ENCODE measurements at places on chromosomes 16 and 17. TPM values are rescaled to one million over a fixed set of nuclear protein-coding genes. Genes with fewer than 3 reads are reported as not detected.

- no peak for DNase-seq
Measured at GRCh38 chr16:50722960-50723359, 18.9 kb upstream of the CYLD start.

DNA sequence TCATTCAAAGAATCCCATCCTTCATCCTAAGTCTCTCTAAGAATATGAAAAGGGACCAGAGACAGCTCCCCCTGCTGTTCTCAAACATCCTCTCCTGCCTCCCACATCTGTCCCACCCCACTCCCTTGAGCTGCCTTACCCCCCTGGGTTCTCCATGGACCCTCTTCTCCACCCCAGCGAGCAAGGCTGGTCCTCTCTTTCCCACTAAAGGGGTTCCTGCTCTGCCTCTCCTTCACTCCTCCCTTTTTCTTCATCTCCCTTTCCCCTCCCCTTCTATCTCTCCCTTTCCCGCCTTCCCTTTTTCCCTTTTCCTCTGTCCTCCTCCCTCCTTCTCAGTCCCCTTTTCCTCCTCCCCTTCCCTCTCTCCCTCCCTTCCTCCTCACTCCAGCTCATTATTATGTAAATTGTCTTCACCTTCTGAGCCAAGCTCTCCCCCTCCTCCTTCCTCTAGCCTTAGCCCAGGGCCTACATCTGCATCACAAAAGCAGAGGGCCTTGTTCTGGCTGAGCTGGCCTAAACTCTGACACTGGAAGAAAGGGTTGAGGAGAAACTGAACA is 90.0 kb downstream of the GNAO1 start:
- DNase-seq, result no peak

- no peak for DNase-seq
Measured at GRCh38 chr17:71184716-71185115, 936.1 kb upstream of the SOX9 start.

DNA sequence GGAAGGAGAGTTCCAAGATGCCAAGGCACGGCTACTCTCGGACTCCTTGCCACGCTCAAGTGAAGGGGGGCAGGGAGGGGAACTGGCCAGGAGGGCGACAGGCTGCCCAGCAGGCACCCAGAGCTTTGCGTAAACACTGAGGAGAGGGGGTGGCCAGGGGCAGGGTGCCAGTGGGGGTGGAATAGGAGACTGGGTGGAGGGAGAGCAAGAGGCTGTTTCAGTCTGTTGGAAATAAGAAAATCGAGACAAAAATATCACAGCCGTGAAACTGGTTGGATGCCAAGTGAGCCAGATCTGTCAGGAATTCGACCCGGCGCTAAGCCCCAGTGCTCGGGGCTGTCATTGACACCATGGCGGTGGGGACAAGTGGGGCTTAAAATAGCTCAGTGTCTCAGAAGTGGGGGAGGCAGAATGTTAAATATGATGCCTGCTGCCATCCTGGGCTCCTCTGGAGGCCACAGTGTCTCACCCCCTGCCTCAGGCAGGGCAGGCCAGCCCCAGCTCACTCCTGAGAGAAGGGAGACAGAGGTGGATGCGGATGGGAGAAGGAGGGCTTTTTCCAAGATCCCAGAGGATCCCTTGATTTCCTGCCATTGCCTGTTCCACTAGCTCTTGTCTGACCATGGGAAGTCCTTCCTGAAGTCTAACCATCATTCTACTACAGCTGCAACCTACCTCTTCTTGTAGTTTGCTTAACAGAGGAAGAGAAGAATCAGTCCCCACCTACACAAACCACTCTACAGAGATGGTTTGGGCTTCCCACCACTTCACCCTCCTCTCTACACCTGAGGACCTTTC is 9.5 kb downstream of the PNMT start:
- DNase-seq, result no peak

DNA sequence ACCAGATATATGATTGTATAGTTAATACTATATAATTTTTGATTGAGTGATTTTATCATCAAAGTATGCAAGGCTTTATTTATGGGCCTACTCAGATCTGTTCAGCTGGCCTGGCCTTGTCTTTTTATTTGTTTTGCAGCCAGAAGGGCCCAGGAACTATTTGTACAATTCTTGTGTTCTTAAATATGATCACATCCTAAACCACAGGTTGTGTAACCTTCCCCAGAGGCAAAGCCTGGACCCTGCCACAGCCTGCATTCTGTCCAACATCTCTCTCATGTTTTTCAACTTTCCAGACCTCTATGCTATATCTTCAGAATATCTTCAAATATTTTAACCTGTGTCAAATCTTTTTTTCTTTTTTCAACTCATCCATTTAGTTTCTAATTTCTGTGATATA is 410.4 kb upstream of the MON1B start:
- DNase-seq, result no peak

GRCh38 chr17:58541249-58541648 is 26.8 kb upstream of the MTMR4 start:
- no peak for DNase-seq

GRCh38 chr16:57736419-57737351 is 1.1 kb downstream of the KATNB1 start:
- no peak for DNase-seq

DNA sequence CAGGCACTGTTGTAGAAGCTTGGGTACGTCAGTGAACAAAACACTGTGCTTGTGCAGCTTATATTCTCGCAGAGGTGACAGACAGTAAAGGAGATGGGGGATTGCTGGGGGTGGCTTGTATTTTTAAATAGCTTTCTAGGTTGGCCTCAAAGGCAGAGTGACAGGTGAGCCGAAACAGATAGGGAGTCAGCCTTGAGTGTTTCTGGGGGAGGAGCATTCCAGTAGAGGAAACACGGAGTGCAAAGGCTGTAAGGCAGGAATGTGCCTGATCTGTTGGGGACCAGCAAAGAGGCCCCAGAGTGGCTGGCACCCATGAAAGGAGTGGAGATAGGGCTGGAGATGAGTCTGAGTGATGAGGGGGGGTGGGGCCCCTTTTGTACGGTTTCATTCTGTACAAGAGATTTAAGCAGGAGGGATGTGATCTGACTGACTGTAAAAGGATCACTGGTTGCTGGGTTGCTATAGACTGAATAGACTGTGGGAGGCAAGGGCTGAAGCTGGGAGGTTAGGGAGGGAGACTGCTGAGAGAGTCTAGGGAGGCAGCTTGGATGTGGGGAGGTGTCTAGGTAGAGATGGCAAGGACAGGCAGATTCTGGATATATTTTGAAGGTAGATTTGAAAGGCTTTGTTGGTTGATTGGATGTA is 15.2 kb downstream of the NUP93 start:
- no peak for DNase-seq

GRCh38 chr16:82629441-82630027 is 2.8 kb downstream of the CDH13 start:
- DNase-seq, result no peak

DNA sequence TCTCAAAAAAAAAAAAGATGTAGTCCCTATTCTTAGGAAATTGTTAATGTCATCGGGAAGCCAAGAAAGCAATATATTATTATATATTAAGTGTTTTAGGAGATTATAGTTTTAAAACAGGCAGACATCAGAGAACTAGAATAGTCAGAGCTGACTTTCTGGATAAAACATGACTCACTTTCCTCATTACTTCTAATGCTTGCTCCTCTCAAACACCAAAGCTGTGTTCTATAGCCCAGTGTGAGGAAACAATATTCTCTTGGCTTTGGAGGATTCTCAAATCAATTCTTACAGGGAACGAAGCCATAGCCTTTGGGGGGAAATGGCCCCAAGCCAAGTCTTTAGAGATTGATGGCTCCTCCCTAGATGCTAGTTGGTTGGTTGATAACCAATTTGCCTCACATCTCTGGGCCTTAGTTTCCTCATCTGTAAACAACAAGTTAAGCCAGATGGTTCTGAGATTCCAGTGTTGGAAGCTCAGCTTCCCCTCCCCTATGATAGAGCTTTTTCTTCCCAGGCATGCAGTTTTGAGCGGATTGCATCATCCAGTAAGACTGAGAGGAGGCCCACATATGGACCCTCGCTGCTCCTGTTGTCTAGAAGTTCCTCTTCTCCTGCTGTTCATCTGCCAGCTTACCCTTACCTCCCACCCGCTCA is 12.4 kb downstream of the NMT1 start:
- no peak for DNase-seq

DNA sequence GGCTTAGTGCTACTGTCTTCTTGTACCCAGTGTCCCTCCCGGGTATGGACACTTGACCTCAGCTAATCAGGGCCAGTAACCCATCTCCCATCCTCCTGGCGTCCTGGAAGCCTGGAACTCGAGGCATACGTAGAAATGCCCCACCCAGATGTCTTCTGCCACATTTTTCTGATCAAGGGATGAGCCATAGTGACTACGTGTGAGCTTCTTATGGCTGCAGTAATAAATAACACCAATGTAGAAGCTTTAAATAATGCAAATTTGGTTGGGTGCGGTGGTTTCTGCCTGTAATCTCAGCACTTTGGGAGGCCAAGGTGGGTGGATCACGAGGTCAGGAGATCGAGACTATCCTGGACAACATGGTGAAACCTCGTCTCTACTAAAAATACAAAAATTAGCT is 3.0 kb upstream of the KCNG4 start:
- DNase-seq, result no peak

DNA sequence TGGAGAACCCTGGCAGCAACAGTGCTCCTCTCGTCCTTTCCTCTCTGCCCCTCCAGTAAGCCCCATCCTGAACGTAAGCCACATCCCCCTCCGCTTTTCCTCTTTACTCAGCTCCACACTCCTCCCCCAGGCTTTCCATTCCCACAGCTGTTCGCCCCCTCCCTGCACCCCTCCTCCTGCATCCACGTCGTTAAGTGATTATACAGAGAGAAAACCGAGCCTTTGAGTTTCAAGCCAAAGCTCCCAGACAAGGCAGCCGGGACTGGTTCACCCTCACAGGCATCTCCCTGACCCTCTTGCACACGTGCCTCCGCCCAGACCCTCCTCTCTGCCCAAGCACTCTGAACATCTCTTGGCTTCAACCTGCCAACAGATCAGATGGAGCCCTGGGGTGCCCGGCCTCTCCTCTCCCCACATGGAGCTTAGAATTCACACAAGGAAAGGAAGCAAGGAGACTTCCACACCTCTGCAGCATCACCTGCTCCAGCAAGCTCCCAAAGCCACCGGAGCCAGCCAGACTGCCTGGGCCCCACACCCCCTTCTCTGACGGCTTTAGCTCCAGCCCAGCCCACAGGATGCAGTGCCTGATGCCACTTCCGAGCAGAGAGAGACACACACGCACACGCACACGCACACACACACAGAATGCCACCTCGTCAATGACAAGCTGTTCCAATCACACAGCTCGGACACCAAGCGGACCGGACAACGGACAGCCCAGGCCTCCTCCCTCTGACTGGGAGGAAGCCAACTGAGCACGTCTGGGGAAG is 99.9 kb upstream of the CCL2 start:
- no peak for DNase-seq

DNA sequence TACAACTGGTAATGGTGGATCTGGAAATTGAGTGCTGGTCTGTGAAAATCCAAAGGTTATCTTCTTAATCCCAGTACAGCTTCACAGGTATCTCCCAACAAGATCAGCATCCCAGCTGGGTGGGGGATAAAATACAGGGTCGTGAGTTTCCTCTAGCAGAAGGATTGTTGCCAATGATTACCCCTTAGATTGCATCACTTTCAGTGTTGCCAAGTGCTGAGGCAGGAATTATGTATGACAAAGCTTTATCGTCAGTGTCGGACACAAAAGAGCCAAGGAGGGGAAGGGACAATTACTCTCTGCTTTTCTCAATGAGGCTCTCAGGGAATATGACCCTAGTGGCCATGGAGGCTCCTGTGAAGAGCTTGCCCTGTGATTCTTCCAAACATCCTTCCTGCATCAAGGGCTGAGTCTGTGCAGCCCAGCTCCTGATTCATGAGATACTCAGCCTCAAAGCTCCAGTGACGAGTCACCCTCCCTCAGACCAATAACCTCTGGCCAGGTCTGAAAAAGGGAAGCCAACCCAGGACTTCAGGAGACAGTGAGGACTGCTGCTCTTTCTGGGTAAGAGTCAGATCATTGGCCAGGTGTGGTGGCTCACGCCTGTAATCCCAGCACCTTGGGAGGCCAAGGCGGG is 15.0 kb downstream of the OR1F1 start:
- no peak for DNase-seq

- peak; percentile 55 for DNase-seq
Measured at GRCh38 chr17:49260011-49260816, 29.6 kb upstream of the PHOSPHO1 start.

DNA sequence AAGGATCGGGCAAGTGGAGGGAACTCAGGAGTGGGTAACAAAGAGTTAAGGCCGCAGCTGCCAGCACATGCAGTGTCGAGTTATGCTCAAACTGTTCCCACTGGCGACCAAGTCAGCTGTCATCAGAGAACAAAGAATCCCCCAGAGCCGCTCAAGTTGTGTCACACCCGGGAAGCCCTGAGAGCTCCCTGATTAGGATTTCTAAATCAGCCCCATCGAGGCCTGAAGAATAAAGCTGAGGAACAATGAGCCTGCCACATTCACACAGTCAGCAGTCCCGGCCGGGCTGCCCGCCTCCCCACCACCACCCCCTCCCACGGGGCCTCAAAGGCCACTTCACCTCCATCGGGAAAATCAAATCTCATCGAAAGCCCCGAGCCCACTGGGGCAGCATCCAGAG is 84.5 kb downstream of the SOX9 start:
- no peak for DNase-seq

DNA sequence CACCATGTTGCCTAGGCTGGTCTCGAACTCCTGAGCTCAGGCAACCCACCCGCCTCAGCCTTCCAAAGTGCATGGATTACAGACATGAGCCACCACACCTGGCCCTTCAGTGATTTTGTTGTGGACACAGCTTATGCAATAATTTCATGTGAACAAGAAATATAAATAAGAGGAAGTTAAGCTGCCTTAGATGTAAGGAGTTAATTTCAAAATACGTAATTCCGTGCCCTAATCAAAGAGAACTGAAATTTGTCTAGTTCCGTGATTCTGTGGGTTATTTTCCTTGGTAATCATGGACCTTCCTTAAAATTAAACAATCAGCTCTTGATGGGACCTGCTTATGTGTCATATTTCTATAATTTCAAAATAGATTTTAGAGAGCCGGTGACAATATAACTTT is 11.9 kb downstream of the TVP23A start:
- no peak for DNase-seq

GRCh38 chr17:45852535-45853297 is 8.0 kb downstream of the SPPL2C start:
- peak; percentile 75 for DNase-seq

The CES1 gene
- 50.6 TPM for total RNA-seq

The ARSG gene
- 2.9 TPM for total RNA-seq

The EME1 gene
- not detected for total RNA-seq

The ZNF48 gene
- 5.2 TPM for total RNA-seq

The LUC7L gene
- 115 TPM for total RNA-seq

The COX6A2 gene
- total RNA-seq, result not detected

The RNF222 gene
- total RNA-seq, result not detected

The C17orf67 gene
- total RNA-seq, result 1.7 TPM

The EVI2A gene
- total RNA-seq, result 14.5 TPM

The CEP295NL gene
- 8.2 TPM for total RNA-seq

The FBXO39 gene
- total RNA-seq, result not detected

The CD300A gene
- total RNA-seq, result 13.6 TPM

The CDT1 gene
- total RNA-seq, result 3.5 TPM

The KIF19 gene
- 2.4 TPM for total RNA-seq

The DYNC1LI2 gene
- 171 TPM for total RNA-seq

The JPT2 gene
- total RNA-seq, result 28.5 TPM
